NCI-H187 treated with DMSO at 0.1 percent for 48 hours (cell line): ENCODE measurements at places on chromosomes 2 and 18.

DNA sequence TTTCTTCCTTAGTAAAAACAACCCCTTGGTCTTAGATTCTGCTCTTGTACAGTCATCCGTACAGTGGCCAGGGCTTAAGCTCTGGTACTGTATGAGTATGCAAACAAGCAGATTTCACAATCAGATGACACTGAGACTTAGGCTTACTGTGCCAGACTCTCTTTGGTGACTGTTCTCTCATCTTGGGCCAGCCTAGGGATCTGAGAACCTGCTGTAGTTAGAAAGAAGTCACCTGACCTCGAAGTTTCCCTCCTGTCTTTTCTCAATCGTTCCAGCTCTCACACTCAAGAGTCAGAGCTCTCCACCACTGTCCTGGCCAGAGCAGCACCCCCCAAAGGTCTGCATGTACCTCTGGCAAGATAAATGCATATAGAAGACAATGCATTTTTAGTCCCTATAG, 63.2 kb downstream of the ZEB2 start:
- DNase-seq = no peak

DNA sequence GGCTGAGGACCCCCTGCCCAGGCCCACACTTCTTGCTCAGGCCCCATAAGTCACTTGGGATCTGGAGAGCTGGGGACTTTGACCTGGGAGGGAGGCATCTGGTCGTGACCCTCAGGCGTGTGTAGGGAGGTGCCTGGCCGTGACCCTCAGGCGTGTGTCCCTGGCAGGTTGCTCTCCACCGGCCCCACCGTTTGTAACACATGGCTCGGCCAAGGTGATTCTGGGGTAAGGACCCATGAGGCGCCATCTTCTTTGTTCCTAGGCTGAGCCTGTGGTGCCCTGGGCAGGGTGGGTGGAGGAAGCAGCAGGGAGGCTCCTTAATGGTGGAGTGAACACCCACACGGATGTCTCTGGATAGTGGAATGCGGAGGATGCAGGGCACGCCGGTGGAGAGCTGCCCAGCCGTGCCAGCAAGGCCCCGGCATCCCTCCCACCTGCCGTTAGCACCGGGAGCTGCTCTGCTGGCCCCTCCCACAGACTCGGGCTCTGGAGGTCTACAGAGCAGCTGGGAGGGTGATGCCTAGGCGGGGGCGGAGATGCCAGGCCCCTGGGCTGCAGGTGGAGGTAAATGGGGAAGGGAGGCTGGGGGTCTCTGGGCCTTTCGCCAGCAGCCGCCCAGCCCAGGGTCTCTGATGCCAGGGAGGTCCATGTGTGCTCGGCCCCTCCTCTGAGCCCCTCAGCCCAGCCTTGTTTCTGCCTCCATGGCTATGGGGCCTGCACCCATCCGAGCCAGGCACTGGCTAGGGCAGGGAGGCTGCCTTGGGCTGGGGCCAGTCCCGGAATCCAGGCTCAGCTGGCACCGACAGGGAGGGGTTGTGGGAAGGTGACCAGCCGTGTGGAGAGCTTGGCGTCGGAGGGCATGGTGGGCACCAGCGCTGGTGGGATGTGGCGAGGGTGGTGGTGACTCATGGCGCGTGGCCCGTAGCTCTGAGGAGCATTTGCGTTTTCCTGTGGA, 1.1 kb upstream of the GAL3ST2 start:
- DNase-seq = no peak

GRCh38 chr18:45056926-45057325, 376.2 kb downstream of the SETBP1 start:
- DNase-seq = no peak

DNA sequence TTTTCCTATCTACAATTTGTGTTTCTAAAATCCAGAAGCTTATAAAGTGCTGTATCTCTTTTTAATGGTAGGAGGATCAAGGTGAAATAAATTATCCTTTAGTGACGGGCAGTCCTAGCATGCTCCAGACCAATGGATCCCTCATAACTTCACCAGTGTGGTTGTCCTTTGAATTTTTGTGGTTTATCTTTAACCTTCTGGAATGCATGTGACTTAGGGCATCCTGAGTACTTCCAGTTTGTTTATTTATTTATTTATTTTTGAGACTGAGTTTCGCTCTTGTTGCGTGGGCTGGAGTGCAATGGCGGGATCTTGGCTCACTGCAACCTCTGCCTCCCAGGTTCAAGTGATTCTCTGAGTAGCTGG, 40.4 kb downstream of the NUP35 start:
- DNase-seq = no peak

DNA sequence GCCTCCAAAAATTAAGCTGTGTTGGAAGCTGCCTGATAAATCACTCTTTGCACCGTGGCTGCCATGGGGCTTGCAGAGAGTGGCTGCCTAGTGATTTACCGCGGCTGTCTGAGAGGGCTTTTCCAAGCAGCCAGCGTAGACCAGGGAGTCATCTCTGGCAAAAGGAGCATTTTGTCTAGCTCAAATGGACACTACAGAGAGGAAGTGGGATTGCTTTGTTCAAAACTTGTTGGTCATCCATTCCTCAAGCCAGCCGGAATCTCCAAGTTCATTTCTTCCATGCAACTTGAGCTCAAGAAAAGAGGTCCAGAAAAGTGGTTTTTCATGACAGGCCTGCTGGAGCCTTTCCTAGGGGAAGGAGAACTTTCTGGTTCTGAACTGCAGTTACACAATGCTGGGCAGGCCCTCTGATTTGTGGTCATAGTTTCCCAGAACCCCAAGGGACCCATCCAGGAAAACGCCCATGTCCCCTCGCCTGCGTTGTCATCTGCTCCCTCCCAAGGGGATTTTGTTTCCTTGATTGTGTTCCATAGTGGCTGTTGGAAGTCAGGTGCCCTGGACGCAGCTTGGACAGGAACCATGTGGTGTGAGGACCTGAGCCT, 108.1 kb downstream of the TRIB2 start:
- no peak for DNase-seq

DNA sequence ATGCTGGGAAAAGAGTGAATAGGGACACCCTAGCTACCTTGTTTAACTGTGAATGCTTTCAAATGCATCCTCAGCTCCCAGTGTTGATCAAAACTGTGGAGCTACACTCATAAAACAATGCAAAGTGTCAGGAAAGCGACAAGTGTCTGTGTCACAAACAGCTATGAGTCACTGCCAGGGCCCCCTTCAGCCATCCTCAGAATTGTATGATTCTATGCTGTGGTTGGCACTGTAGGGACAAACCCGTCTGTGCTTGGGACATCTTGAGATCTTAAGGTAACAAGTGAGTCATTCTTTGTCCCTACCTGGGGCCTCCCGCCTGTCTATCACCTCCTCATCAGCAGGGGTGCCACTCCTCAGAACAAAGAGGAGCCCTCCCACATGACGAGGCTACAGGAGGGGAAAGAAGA, 42.4 kb downstream of the KLF7 start:
- DNase-seq = no peak

DNA sequence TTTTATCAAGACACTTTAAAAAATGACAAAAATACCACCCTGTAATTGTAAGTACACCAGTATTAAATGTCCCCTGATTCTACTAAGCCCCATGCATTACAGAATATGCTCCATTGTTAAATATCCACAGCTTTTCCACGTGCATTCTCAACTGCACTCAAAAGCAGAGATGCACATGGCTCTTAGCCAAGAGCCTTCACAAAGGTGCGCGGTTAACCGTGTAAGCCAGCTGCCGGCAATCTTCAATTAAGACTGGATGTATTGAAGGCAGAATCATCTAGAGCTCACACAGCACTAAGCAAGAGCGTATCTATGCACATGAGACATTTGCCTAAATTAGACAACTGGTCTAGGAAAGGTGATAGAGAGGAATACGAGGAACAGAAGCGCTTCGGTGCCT, 278.3 kb downstream of the NAPG start:
- DNase-seq = no peak

GRCh38 chr2:41736586-41736985, 311.2 kb upstream of the PKDCC start:
- DNase-seq = no peak
